ENCODE measurements at places on chromosomes 5 and 9. TPM values are rescaled to one million over a fixed set of nuclear protein-coding genes. Genes with fewer than 3 reads are reported as not detected.

Gene TMEM232
- 1.2 TPM for total RNA-seq

Gene PRXL2C
- total RNA-seq: 6.7 TPM

Gene PCDHB12
- total RNA-seq: not detected

Gene ESM1
- 0.27 TPM for total RNA-seq

Gene STPG3
- not detected for total RNA-seq

Gene IL5
- 0.39 TPM for total RNA-seq

Gene MROH2B
- not detected for total RNA-seq

Gene POLK
- 35.6 TPM for total RNA-seq

Gene SLC36A2
- total RNA-seq: not detected

Gene GLDC
- 3.1 TPM for total RNA-seq

Gene CDC14B
- 2.2 TPM for total RNA-seq

Gene SLC34A3
- total RNA-seq: not detected

Gene GALNT12
- total RNA-seq: 4.0 TPM

Gene BTNL9
- total RNA-seq: not detected

Gene ZBTB43
- total RNA-seq: 23.6 TPM

Gene SPAG8
- 0.96 TPM for total RNA-seq

Gene OR1Q1
- total RNA-seq: not detected

Gene CDHR2
- total RNA-seq: 1.7 TPM

Gene SGCD
- total RNA-seq: not detected

Gene FOXD4
- 0.20 TPM for total RNA-seq

Gene PDE6A
- total RNA-seq: not detected

Gene IL12B
- total RNA-seq: not detected

Gene GAS1
- 0.20 TPM for total RNA-seq

Gene NSD1
- 115 TPM for total RNA-seq

Gene CD74
- total RNA-seq: 1,476 TPM

Gene IL13
- 130 TPM for total RNA-seq

Gene BARHL1
- not detected for total RNA-seq

Gene TYRP1
- total RNA-seq: not detected

Gene C9orf50
- not detected for total RNA-seq

Gene SPARC
- 0.42 TPM for total RNA-seq

Gene SAP30L
- 44.1 TPM for total RNA-seq

Gene HOMER1
- 3.1 TPM for total RNA-seq

Gene WNK2
- total RNA-seq: 0.22 TPM

Gene GABBR2
- not detected for total RNA-seq

Gene SV2C
- 0.07 TPM for total RNA-seq

Gene DNAJC18
- 19.1 TPM for total RNA-seq

Gene PCDHA8
- total RNA-seq: not detected

Gene SLC6A18
- total RNA-seq: not detected

Gene LCN15
- total RNA-seq: not detected
